ENCODE measurements at places on chromosomes 2 and 18. TPM values are rescaled to one million over a fixed set of nuclear protein-coding genes. Genes with fewer than 3 reads are reported as not detected.

DNA sequence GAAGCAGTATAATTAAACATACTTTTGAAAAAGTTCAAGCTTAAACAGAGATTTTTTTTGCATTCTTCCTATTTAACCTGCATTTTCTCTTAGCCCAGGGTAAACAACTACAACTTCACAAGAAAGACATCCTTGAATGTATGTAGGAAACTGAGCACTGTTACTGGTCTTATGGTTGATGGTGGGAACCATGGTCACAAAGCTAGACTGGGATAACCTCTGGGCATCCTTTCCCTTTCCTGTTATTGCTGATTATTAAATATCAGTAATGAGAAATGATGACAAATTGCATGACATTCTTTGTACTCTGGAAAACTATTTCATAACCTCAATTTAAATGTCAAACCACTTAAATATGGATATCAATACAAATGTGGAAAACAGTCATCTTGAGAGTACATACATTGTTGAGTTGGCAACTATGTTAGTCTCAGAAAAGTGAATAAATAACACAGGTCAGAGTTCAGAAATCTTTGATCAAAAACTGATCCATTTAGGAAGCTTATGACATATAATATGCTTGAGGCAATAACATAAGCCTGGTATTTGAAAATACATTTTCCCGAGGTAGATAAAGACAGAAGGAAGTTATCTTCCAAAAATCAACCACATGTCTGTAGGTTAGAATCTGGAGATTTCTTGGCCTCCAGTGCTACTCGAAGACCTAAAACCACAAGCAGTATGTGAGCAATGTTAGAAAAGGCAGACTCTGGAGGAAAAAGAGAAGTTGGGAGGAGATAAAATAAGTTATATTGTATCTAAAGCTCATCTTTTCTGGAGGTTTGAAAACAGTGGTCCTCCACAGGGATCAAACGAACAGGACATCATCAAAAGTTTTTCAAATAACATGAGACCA is 65.2 kb upstream of the ST8SIA5 start:
- no peak for DNase-seq

GRCh38 chr2:30733876-30734520 is 73.2 kb downstream of the CAPN13 start:
- DNase-seq, result no peak

DNA sequence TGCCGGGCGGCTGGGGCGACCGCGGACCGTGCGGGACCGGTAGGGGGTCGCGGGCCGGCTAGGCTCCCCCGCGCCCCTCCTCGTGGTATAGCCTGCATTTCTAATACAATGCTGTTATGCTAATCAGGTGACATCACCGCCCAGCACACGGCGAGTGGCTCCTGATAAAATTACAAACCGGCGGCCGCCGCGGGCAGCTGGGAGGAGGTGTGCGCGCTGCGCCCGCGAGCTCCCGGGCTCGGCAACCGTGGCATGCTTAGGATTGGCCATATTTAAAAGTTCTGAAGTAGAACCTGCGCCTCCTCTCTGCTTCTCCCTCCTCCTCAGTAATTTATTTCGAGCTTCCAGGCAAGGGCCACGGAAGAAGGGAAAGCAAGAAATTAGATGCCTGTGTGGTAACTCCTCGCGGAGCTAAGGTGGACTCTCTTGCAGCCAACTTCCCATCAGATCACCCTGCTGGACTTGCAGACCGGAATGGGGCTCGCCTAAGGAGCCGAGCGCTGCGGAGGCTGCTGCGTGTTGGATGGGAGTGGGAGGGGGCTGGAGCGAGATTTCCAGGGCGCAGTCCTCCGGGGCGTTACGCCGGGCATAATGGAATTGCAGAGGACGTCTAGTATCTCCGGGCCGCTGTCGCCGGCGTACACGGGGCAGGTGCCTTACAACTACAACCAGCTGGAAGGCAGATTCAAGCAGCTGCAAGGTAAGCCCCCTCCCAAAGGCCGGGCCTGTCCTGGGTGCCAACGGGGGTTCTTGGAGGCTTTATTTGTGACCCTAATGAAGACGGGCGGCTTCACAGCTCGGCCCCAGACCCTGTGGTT is 102.3 kb downstream of the SPTBN1 start:
- DNase-seq, result peak; percentile 78

GRCh38 chr2:217510771-217511291 is 492.0 kb downstream of the TNS1 start:
- peak; percentile 34 for DNase-seq

DNA sequence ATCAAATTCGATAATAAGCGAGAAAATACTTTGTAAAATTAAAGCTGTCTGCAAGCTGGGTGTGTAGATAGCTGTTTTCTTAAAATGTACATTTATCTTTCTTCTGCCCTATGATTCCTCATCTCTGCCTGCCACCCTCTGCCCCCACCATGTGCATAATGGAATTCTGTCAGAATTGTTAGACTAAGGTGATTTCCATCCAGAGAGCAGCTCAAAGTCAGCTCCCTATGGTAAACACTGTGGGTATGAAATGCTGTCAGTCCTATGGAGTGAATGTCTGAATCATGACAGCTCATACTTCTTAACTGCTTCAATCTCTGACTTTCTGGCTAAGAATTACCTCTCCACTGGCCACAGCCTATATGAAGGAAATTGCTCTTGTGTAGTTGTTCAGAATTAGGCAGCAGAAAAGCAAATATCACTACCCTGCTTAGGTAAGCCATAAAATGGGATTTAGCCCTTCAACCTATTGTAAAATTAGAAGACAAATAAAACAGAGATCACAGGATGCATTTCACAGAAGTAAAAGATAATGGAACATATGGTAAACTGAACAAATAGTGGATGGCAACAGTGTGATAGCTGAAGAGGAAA is 137.7 kb downstream of the CD8B2 start:
- DNase-seq, result no peak

DNA sequence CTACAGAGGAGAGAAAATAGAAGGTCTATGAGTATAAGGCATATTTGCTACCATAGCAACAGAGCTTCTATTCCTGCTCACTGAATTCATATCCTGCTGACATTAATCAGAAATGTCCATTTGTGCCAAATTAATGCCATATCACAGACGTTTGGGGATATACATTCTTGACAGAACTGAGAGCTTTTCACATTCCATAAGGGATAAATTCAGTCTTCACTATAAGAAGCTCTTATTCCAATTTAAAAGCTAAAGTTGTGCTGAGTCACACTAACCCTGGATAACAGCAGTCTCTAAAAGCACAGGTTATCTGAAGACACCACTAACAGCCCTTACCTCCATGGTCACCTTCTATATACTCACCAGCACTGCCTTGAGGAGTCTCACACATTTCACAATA is 178.1 kb downstream of the RAB3GAP1 start:
- DNase-seq, result no peak

DNA sequence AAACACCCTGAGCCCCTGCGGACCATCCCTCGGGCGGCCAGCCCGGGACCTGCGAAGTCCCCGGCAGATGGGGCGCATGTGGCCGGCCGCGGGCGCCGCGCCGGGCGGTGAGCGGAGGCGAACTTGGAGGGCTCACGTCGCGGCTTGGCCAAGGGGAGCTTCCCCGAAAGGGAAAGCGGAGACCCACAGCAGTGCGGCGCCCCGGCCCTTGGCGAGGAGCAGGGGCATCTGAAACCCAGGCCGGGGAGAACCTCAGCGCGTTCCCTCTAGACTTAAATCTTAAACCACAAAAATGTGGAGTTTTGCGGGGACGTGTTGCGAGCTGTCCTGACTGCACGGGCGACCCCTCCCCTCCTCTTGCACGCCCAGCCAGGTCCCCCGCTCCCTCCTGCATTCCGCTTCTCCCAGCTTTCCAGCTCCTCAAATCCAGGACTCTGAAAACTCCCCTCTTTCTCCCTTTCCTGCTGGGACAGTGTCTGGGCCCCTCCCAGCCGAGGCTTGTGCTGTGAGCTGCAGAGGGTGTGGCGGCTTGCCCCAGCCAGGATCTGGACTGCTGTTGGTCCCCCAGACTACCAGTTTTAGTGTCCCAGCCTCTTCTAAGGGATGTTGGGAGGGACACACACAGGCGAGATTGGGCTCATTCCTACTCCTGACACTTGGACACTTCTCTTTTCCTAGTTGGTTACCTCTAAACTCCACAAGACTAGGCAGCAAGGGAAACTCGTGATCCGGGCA is 1.3 kb downstream of the FMNL2 start:
- DNase-seq, result peak; percentile 68

- no peak for DNase-seq
Measured at GRCh38 chr2:36633470-36634092, 35.6 kb upstream of the FEZ2 start.

DNA sequence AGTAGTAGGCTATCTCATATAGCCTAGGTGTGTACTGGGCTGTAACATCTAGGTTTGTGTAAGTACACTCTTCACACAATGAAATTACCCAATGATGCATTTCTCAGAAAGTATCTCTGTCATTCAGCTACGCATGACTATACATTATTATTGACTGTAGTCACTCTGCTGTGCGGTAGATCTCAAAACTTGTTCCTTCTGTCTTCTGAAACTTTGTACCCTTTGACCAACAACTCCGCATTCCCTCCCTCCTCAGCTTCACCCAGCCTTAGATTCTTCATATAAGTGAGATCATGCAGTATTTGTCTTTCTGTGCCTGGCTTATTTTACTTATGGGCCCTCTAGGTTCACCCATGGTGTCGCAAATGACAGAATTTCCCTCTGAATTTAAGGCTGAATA is 49.0 kb downstream of the TAF1B start:
- DNase-seq, result no peak

DNA sequence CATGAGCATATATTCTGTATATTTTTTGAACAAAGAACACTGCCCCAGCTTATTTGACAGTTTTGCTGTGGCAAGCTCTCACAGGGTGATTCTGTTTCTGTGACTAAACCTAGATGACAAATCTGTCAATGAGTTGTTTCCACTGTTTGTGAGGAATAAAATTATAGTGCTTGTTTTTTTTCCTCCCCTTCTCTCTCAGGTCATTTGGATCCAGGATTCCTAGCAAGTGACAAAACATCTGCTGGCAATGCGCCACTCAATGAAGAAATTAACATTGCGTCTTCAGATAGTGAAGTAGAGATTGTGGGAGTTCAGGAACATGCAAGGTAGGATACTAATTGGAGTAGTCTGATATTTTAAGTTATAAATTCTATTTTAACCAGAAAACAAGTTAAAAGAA is 149.3 kb downstream of the HAUS1 start:
- DNase-seq, result no peak

DNA sequence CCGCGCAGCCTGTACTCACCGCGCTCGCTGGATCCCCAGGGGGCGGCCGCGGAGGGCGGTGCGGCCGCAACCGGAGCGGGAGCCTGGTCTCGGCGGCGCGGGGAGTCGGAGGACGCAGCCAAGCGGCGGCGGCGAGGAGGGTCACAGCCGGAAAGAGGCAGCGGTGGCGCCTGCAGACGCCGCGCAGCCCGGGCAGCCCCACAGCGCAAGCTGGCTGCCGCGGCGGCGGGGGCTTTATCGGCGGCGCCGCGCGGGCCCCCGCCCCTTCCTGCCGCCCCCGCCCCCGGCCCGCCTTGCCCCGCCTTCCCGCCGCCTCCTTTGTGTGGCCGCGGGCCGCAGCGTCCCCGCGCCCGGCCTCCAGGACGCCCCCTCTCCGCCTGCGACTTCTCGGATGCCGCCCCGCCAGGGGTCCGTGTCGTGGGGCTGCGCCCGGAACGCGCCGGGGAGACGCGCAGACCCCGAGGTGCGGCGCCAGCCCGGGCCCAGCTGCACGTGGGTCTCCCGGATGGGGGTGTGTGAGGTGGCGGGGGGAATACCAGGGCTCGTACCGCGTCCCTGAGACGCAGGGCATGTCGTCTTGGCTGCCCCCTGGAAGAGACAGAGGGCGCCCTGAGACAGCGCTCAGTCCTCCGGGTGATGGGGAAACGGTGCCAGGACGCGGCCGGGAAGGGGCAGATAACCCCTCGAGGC is at the start of gene SERPINE2:
Gene SERPINE2 (minus strand): TSS at position 207 of the 690 bp plus-strand sequence. CDS start 37,386 bp downstream, outside the sequence.
- peak; percentile 75 for DNase-seq

DNA sequence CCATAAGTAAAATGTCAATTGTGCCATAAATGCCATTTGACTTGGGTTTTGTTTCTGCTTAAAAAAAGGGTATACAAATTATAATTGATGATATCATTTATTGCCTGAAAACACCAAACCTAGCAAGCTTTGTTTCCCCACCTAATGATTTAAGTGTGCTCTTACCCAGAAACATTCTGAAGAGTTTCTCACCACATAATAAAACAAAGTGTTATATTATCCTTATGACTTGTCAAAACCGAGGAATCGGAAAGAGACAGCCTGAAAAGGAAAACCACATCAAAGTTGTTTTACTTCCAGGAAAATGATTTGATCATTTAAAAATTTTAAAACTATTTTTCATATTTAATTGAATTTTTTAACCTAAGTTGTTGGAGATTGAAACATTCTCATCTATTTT is 170.5 kb upstream of the SLC39A10 start:
- DNase-seq, result no peak

GRCh38 chr18:46013484-46014189 is 46.5 kb upstream of the EPG5 start:
- no peak for DNase-seq

DNA sequence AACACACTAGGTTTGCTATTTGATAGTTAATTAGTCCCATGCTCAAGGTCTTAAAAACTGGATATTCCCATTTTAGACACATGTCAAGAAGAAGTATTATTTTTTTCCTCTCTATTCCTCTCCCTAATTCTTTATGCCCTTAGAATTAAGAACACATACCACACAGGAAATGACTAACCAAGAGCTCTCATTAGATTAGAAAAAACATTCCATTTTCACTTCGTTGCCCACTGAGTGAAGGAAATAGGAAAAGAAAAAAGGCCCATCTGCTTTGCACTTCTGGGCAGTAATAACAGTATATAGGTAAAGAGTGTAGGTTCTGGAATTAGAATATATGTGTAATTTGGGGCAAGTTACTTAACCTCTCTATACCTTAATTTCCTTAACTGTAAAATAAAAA is 26.9 kb downstream of the ACADL start:
- DNase-seq, result no peak

GRCh38 chr2:190903693-190904450 is 23.3 kb downstream of the GLS start:
- no peak for DNase-seq

DNA sequence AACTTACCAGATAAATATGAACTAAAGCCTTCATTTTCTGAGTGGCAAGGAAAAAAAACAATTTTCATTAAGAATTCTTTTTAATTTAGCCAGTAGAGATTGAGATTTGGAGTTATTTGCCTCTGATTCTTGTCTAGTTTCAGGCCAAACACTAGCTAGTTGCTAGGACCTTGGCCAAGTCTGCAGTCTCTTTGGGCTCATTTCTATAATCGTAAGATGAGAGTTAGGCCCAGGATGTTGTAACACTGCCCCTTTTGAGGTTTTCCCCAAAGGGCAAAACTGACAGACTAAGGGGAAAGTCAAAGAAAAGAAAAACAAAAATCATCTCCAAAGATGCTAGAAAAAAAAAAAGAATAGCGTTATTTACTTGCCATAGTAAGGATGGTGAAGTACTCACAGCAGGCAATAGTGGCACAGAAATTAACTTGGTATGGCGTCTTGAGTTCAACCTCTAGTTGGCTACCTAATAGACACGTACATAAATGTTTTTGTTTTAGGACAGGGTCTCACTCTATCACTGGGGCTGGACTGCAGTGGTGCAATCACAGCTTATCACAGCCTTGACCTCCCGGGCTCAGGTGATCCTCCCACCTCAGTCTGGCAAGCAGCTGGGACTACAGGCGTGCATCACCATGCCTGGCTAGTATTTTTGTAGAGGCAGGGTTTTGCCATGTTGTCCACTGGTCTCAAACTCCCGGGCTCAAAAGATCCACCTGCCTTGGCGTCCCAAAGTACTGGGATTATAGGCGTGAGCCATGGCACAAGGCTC is 23.0 kb upstream of the ADAM17 start:
- DNase-seq, result no peak

The LINC00305 gene
- total RNA-seq, result not detected

The KIAA2012 gene
- total RNA-seq, result not detected

The MC2R gene
- not detected for total RNA-seq

The UGT1A5 gene
- total RNA-seq, result not detected

The REG1B gene
- not detected for total RNA-seq

The APOB gene
- not detected for total RNA-seq
